ENCODE measurements at places on chromosomes 5 and 9. TPM values are rescaled to one million over a fixed set of nuclear protein-coding genes. Genes with fewer than 3 reads are reported as not detected.

The GOLM1 gene
- polyA plus RNA-seq = 76.7 TPM

The IL7R gene
- 11.3 TPM for polyA plus RNA-seq

The ROPN1L gene
- not detected for polyA plus RNA-seq

The YIPF5 gene
- 15.9 TPM for polyA plus RNA-seq

The SLC46A2 gene
- 0.04 TPM for polyA plus RNA-seq

DNA sequence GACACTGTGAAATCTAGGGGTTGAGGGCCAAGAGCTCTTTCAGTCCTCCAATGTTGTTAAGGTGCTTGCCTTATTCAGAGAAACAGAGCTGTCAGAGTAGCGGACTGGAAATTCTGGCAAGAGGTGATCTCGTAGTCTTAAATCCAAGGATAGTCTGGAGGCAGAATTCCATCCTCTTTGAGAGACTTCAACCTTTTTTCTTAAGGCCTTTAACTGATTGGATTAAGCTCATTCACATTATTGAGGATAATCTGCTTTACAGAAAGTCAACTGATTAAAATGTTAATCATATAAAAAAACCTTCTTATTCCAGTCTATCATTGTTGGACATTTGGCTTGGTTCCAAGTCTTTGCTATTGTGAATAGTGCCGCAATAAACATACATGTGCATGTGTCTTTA lies 243.1 kb upstream of the COX7C start:
- H3K4me1 ChIP-seq = no peaks in the 10 kb centered on the region
- no peak overlapping the region for H3K27ac ChIP-seq
- no peak overlapping the region for H3K4me3 ChIP-seq
- H3K36me3 ChIP-seq = no peaks in the 10 kb centered on the region

GRCh38 chr9:131270171-131271015 lies 5.9 kb downstream of the FAM78A start:
- no peak overlapping the region for H3K27ac ChIP-seq
- H3K4me1 ChIP-seq = peaks cover 14% of the 10 kb centered on the region
- H3K36me3 ChIP-seq = no peaks in the 10 kb centered on the region
- no peak for DNase-seq
- no peak overlapping the region for H3K4me3 ChIP-seq
- H3K27me3 ChIP-seq = no peaks in the 10 kb centered on the region

DNA sequence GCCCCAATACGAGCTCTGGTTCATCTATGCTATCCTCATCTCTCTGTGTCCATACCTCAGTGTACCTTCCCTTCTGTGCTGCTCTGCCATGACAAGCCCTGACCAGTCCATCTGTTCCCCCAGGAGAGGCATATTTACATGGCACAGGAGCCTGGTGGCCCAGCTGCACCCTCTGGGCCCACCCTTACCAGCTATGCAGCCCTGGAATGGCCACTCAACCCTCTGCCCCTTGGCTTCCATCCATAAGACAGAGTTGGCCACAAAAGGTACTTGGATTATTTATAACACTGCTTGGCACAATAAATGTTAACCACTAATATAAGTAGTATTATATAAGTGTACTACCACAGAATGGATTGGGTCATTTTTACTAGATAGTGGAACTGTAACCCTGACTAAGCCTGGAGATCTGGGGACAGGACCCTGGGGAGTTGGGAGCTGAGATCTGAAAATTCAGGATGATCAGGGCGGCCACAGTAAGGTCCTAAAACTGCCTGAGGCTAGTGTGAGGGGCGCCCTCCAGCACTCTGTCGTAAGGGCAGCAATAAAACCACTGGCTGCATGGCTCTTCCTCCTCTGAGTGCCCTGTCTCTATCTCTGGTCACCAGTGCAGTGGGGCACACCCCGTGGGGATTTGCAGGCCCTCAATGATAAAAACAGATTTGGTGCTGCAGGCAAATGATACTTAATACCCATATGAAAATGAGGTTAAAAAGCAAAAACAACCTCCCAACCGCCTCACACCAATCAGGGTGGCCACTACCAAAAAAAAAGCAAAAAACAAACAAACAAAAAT lies 65.8 kb downstream of the SEMA4D start:
- no peak overlapping the region for H3K4me3 ChIP-seq
- DNase-seq = no peak
- peaks cover 5% of the 10 kb centered on the region for H3K4me1 ChIP-seq
- no peak overlapping the region for H3K27ac ChIP-seq
- no peaks in the 10 kb centered on the region for H3K36me3 ChIP-seq

DNA sequence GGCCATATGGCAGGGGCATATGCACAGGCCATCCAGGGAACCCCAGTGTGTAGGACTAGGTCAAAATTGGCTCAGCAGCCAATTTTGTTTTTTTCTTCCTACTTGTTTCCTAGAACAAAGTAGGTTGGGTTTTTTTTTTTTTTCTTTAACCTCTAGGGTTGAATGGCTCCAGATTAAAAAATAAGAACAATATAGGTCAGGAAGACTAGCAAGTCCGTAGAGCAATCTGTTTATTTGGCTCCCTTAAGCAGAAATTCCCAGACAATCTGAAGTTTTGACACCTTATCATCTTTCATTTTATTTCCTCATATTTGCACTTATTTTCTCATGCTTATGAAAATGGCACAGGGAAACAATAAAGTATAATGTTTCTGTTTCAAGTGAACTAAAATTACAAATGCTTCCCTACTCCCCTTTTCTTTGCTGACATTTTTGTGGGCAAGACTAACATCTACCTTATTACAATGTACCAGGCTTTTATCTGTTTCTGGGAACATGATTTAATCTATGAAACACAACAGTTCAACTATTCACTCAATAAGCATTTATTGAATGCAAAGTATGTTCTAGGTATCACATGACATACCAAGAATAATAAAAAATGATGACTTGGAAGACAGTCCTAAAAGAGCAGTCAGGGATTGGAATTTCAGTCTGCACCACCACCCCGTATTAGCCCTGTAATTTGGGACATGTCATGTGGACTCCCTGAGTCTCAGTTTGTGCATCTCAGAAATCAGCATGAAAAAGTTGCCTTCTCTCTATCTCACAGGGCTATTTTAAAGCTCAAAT lies 30.5 kb downstream of the TLR4 start:
- no peak overlapping the region for H3K4me3 ChIP-seq
- H3K27ac ChIP-seq = no peak overlapping the region
- H3K36me3 ChIP-seq = no peaks in the 10 kb centered on the region
- DNase-seq = no peak
- H3K27me3 ChIP-seq = no peaks in the 10 kb centered on the region

DNA sequence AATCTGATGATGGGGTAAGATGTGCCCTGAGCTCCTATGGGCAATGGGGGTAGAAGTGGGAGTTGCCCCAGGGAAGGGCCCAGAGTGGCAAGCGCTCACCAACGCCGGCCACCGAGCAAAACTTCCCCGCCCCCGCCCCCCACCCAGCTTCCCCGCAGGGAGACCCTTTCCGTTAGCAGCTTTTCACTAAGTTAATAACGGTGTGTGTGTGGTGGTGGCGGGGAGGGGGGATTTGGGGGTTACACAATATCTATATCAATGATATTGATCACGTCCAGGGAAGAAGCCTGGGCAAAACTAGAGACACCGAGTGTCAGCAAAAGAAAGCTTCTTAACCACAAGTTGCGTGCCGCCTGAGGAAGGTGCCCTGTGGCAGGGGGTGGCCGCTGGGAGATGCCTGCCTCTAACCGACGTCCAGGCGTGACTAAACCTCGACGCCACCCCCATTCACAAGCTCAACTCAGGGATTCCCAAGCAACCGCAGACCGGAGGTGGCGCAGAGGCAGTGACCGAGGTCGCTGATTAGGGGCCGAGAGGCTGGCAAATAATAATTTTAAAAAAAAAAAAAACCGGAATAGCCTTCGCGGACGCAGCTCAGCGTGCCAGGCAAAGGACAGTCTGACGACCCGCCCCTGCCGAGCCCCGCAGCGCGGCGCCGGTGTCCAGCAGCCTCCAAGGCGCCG lies 222.6 kb downstream of the MEF2C start:
- no peaks in the 10 kb centered on the region for H3K36me3 ChIP-seq
- peak overlapping the region; percentile 28 for H3K4me3 ChIP-seq
- H3K27me3 ChIP-seq = no peaks in the 10 kb centered on the region
- no peak for DNase-seq

DNA sequence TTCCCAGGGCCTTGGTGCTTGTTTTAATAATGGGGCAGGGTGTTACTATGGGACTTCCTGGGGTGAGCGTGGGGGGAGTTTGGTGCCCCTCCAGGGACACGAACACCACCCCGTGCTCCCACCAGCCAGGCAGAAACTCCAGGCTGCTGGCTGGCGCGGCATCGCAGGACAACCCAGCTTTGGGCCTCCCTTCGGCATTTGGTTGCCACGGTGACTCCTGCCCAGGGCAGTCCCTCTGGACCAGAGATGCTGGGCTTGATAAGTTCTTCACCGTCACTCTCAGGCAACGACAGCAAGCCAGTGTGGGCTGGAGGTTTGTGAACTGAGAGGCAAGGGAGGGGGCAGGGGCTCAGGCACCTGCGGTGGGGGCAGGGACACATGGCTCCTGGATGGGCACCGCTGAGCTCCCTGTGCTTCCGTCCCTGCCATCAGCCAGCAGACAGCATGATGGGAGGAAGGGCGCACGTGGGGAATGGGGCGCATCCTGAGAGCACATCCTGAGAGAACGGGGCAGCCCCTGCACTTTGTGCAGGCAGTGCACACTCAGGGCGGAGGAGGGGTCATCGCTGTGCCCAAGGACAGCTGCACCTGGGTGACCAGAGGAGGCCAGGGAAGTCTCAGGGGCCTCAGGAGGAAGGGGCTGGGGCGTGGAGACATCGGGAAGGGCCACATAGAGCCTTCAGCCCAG lies 116.4 kb downstream of the RXRA start:
- no peak overlapping the region for H3K27ac ChIP-seq
- no peaks in the 10 kb centered on the region for H3K36me3 ChIP-seq
- H3K27me3 ChIP-seq = no peaks in the 10 kb centered on the region
- peak; percentile 46 for DNase-seq
- no peak overlapping the region for H3K4me3 ChIP-seq
- H3K4me1 ChIP-seq = peaks cover 19% of the 10 kb centered on the region

DNA sequence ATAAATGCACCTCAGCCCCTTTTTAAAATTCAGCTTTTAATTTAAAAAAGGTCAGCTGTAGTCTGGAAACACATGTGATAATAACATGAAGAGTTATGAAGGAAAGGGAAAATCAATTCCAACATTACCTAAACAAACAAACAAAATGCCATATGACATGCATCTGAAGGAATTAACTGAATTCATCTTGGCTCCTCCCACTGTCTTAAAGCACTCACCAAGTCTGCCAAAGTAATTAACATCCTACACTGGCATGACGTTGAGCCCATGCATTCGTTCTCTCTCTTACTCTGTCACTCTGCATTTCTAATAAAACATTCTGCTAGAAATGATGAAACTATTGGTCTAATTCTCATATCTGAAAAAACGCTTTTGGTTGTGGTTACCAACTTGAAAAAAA lies 37.7 kb downstream of the TSSK1B start:
- H3K4me1 ChIP-seq = no peaks in the 10 kb centered on the region
- H3K36me3 ChIP-seq = no peaks in the 10 kb centered on the region
- H3K27me3 ChIP-seq = no peaks in the 10 kb centered on the region
- H3K4me3 ChIP-seq = no peak overlapping the region
- no peak overlapping the region for H3K27ac ChIP-seq

DNA sequence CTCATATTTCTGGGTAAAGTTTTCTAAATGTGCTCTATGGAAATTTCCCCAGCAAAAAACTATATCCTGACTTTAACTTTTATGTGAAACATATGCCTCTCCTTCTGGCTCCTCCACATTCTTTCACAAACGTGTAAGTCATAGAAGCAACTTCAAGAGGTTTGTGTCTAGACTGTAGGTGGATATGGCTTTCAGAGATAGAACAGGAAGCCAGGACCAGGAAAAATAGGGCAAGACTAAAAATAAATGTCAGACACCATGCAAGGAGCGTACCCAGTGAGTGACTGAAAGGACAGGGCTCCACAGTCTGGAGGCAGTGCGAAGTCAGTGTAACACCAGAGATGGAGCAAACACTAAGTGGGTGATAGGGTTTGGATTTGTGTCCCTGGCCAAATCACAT lies 240.7 kb downstream of the COX7C start:
- no peaks in the 10 kb centered on the region for H3K4me1 ChIP-seq
- no peak for DNase-seq
- H3K27ac ChIP-seq = no peak overlapping the region
- peaks cover 2% of the 10 kb centered on the region for H3K27me3 ChIP-seq
- H3K4me3 ChIP-seq = no peak overlapping the region

GRCh38 chr5:171355302-171355724 lies 32.3 kb upstream of the NPM1 start:
- H3K27ac ChIP-seq = no peak overlapping the region
- H3K27me3 ChIP-seq = no peaks in the 10 kb centered on the region
- H3K4me1 ChIP-seq = no peaks in the 10 kb centered on the region
- H3K36me3 ChIP-seq = no peaks in the 10 kb centered on the region
- no peak for DNase-seq
- no peak overlapping the region for H3K4me3 ChIP-seq
